ENCODE measurements at places on chromosomes 13 and 19.

DNA sequence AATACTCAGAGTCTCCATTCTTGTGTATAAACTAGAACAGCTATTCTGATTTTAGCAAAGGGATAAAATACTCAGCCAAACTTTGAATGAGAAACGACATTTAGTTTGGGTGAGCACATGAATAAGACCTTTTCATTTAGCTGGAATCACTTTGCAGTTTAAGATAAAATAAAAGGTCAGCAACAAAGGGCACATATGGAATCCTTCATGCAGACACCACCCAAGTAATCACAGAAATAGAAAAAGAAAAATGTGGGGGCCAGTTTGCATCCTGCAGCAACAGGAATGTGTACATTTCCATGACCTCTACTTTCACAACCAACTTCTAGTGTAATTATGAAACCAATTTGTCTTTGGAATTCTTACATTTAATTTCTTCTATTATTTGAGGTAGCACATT is 1637.4 kb downstream of the PCDH9 start:
- DNase-seq: no peak

DNA sequence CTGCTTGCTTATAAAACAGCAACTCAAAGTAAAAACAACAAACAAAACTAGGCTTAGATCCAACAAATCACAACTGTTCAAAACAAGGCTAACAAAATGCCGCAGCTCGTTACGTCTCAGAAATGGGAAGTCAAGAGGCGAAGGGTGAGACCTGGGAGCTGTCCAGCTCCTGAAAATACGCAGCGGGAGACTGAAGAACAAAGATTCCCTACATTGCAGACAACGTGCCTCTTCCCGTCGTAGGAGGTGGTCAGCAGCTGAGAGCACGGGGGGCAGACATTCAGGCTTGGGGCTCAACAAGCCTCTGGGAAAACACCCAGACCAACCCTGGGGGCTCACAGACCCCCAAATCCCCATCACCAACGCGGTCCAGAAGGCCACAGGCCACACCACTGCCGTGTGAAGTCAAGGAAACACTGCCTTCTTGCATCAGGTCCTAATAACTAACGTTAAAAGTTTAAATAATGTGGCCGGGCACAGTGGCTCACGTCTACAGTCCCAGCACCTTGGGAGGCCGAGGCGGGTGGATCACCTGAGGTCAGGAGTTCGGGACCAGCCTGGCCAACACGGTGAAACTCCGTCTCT is 13.5 kb downstream of the PLPP2 start:
- no peak for DNase-seq

GRCh38 chr13:39602614-39603366 is at the start of gene LHFPL6:
TSS of gene LHFPL6 (minus strand) at chr13:39603193.
- DNase-seq: peak; percentile 64

DNA sequence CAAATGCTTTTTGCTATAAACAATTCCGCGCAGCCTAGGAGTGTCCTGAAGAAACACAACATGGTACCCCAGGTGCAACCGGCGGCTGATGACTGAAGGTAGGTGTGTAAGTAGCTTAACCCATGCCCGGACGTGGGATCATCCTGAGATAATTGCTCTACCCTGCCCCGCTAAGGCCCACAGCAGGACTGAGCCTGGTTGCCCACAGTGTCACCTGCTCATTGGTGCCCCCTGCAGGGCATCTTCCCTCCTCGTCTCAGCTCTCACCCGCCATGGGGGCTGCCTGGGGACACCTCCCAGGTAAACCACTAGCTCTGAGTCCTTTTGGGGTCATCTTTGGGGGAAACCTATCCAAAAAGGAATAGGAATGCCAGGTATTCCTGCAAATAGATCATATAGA is 22.3 kb downstream of the TMEM161A start:
- no peak for DNase-seq

- DNase-seq: no peak
Measured at GRCh38 chr13:46721054-46721453, 75.9 kb downstream of the ESD start.

- no peak for DNase-seq
Measured at GRCh38 chr19:15841875-15842569, 26.6 kb upstream of the OR10H1 start.

DNA sequence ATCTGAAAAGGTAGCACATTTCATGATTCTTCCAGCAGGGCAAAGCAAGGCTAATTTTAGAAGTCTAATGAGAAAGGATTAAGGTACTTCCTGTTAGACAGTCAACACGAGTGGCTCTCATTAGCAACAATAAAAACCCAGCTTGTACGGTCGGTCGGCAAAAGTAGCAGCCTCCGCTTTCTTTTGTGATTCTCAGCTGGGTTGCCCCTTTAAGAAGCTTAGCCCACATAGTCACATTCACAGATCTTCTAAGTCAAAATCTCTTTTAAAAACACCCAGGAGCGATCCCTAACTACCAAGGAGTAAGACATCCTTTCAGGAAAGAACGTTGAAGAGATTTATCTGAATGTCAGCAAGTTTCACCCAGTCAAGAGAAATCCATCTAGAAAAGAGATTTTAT is 684.8 kb downstream of the DIAPH3 start:
- DNase-seq: no peak

DNA sequence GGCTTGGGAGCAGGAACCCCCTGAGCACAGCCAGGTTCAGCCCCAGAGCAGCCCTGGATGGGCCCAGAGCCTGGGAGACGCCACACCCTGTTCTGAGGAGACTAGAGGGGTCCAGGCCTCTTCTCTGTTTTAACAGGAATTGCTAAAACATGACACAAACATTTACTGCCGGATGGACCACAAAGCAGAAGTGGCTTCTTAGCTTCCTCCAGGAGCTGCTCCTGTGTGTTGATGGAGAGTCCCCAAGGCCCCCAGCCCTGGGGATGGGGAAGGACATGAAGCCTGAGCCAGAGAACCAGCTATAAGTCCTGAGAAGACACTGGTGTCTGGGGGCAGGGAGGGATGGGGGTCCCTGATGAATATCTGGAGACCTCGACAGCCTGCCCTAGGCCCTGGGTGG is 14.6 kb downstream of the CEACAM3 start:
- DNase-seq: no peak

GRCh38 chr13:51619614-51620013 is 35.4 kb downstream of the WDFY2 start:
- DNase-seq: no peak

GRCh38 chr19:53989600-53990533 is 1.6 kb upstream of the CACNG6 start:
- DNase-seq: no peak

DNA sequence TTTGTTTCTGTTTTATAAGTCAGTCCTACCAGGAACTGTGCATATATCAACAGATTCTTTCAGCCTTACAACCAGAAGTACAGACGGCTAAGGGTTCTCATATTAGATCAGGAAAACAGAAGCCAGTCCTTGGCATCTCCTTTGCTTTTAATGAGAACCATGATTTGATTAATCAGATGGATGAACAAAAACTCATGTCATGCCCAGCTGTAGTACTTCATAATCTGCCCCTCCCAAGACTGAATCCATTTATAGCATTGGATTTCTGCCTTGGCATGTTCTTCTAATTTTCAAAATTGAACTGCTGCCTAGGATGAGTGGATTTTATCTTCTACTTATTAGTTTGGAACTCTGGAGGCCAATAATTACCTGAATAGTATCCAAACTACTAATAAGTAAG is 617.2 kb downstream of the SLITRK5 start:
- DNase-seq: no peak

Data from HTR-8/SVneo (cell line).